ENCODE measurements at places on chromosomes 3 and 15.
A peak's percentile ranks its signal among the peaks of the same experiment; 100 is the strongest.

- DNase-seq = no peak
Observed at GRCh38 chr15:87755226-87755625, 501.3 kb downstream of the NTRK3 start.

DNA sequence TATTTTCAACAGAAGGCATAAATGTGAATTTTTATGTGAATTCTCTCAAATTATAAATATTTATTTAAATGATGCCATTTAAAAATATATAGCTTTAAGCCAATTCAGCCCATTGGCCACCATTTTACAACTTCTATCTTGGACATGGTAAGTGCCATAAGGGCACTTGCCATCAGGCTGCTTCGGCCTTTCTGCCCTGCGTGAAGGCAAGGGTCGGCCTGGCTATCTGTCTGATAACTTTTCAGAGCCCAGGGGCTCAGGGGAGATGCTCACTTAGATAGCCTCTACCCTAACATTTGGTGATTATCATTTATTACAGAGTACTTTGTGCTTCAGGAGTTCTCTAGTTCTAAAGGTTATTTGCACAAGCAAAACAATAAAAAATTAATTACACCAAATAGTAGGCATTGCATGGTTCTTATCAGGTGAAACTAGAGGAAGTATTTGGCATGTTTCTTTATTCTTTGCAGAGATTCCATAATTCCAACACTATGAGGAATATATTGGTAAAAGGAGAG is 62.4 kb upstream of the MBNL1 start:
- DNase-seq = no peak

- no peak for DNase-seq
Observed at GRCh38 chr15:60580650-60581376, 101.9 kb upstream of the ICE2 start.

DNA sequence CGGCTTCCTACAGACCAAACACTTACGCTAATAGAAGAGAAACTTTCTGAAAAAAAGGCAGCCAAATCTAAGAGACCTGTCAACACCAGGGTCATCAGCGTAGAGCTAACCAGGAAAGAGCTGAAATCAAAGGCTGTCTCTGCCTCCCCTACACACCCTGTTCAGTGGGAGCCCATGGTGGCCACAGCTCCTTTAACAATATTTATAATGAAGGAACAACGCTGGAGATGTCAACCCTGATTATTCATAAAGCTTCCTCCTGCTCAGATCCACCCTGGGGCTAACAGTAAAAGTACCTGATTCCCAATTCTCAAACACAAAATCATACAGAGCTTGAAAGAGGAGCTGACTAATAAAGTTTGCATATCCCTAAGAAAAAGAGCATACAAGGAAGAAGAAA is 133.7 kb downstream of the ANXA2 start:
- no peak for DNase-seq

- no peak for DNase-seq
Observed at GRCh38 chr15:91202510-91203102, 102.5 kb downstream of the SV2B start.

GRCh38 chr3:48268381-48268935 is 27.6 kb downstream of the ZNF589 start:
- DNase-seq = peak; percentile 80

- DNase-seq = no peak
Observed at GRCh38 chr15:86550075-86550474, 470.4 kb downstream of the AGBL1 start.

DNA sequence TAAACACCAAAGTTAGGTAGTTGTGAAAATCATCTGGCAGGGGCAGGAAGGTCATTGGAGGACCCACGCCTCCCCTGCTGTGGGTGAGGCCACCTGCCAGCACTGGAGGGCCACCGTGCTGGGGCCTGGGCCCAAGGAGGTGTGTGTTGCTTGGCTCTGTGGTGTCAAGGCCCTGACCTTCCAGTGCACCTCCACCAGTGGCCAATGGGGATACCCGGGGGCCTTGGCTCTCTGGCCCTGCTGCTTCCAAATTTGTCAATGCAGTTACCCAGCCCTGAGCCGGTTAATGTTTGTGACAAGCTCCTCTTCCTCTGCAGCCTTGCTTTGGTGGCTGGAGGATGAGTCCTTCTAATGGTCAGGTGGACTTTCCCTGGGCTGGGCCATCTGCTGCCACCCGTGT is 150.2 kb downstream of the KLF13 start:
- no peak for DNase-seq

DNA sequence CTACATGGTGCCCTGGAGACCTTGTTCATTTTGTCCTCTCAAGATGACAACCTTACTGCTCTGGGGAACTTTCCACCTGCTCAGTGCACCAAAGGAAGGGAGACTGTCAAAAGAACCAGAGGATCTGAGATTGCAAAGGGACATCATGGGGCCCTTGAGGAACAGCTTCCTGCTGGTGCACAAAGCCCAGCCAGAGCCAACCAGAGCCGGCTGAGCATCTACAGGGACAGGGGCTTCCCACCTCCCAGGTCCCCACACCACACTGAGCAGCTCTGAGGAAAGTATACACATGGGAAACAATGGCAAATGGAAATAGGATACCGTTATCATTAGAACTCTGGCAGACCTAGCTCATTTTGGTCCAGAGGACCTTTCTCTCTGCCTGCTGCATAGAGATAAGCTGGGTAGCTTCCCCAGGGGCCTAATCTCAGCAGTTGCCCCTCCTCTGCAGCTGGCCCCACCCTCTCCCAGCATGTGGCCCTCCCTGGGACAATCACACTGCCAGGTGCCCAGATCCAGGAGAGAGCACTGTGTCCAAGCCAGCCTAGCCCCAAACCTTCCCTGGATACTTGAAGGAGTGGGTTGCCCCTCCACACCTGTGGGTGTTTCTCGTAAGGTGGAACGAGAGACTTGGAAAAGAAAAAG is 123.4 kb upstream of the PRR20G start:
- no peak for DNase-seq

DNA sequence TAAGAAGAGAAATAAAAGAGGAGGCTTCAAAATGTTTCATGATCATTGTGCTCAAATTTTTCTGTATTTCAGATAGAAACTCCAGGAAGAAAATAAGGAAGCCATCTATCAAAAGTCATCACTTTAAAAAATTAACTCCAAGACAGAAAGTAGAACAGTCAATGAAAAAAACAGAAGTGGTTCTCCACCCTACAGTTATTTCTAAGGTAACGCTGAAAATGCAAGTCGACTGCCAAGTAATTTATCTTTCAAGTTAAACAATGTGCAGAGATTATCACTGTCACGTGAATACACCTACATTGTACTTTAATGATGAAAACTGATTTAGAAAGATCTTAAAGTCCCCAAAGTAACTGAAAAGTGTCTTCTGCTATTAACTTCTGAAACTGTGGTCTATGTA is 78.5 kb upstream of the SNRPA1 start:
- no peak for DNase-seq

DNA sequence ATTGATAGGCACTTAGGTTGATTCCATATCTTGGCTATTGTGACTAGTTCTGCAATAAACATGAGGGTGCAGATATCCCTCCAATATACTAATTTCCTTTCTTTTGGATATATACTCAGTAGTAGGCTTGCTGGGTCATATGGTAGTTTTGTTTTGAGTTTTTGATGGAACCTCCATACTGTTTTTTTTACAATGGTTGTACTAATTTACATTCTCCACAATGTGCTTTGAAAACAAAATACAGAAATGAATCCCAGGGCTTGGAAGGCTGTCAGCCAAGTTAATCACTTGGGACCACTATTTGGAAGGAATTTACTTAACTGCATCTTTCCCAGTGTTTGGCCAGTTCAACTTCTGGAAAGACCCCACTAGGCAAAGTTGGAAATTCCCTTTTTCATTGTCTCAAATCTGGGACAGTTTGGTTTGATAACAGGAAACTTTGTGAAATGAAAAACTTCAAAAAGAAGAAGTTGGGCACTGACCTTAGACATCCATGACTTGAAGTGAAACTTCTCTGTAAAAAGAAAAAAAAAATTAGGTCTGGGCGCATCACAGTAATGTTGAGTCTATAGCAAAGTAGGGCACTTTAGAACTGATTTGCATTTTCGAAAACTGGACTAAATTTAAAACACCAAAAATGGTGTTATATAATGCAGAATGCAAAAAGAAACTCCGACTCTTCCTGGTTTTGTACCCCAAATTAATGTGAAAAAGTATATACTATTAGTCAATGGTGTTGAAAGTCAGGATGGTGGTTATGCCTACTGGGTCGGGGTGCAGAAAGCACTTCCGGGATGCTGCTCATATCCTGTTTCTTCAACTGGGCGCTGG is 6.0 kb downstream of the CTSH start:
- no peak for DNase-seq

DNA sequence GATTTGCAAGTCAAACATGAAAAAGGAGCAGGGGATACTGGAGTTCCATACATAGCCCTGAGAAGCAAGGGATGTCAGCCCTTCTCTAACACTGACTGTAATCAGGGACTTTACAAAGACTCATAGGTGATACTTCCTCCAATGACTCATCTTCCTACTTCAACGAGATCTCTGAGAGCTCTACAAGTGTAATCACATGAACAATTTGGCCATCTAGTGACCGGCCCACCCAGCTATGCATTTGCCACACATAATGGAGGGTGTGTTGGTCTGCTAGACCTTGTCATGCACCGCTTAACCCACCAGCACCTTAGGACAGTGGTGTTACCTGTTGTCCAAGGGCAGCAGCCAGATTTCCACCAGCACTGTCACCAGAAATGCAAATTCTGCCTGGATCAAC is 75.3 kb downstream of the NCEH1 start:
- no peak for DNase-seq

DNA sequence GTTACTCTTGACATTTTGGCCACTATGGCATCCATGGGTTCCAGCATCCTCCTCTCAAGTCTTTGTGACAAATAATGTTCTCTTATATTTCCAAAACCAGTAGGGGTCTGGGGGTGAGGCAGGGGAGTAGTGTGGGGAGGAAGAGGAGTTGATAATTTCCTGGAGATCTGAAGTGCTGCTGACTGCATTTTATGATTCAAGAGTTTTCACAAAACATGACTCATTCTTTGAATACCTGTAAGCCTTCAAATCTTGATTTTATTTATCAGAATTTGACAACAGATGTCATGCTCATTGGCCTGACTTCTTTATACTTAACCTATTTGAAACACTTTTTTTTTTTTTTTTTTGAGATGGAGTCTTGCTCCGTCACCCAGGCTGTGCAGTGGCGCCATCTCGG is 98.8 kb upstream of the PLXND1 start:
- DNase-seq = no peak

- DNase-seq = no peak
Observed at GRCh38 chr3:133271042-133271441, 128.8 kb upstream of the BFSP2 start.

DNA sequence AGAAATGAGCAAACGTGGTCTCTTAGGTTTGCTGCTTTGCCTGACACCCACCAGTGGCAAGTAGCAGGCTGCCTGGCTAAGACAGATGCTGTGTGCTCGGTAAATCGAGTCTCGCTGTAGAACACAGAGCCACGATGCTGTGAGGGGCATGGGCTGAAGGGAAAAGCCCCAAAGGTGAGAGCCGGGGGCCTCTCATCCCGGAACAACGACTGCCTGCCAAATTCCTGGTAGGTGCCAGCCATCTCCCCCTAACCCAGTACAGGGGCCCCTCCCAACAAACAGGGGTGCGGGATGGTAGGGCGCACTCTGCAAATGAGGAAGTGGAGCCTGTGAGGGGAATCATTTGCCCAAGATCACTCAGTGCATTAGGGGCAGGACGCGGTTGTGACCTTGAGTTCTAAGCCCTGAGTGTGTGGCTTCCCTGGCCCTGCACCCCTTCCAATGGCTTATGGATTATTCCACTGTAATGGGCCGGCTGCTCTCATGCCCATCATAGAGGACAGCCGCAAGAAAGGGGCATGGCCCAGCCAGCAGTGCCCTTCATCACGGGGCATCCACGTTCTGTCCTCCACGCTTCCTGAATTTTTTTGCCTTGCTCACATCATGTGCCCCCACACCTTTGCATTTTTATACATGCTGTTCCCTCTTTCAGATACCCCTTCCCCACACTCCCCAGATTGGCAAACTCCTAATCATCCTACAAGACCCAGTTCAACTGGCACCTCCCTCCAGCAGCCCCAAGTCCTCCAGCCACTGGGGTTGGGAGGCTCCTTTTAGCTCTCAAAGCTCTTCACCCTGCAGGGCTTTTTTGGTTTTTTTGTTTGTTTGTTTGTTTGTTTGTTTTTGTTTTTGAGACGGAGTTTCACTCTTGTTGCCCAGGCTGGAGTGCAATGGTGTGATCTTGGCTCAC is 125.4 kb downstream of the NUP210 start:
- DNase-seq = no peak

DNA sequence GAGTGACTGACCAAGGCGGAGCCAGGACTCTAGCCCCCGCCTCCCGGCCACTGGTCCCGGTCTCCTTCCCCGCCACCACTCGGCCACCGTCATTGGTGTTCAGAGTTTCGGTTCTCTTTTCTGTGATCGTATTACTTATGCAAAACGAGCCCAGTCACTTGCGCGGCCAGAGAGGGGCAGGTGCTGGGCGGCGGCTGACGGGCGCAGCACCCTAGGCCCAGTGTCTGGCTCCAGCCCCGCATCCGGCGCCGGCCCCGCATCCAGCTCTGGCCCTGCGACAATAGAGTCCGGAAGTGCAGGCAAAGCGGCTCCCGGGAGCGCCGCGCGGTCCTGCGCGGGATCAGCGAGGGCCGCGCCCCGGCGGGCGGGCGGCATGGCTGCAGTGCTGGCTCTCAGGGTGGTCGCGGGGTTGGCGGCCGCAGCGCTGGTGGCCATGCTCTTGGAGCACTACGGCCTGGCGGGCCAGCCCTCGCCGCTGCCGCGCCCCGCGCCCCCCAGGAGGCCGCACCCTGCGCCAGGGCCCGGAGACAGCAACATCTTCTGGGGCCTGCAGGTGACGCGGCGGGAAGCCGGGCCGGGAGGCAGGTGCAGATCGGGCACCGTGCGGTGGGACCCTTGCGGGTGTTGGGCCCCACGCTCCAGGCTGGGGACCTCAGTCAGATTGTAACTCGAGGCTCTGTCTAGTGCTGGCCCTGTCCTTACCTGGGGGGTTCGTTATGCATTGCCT is at the start of gene TMEM62:
Gene TMEM62 (plus strand): TSS at position 157 of the 727 bp plus-strand sequence. CDS start 217 bp downstream, at position 374.
- peak; percentile 46 for DNase-seq

- DNase-seq = no peak
Observed at GRCh38 chr3:46927718-46928073, 48.8 kb downstream of the CCDC12 start.

DNA sequence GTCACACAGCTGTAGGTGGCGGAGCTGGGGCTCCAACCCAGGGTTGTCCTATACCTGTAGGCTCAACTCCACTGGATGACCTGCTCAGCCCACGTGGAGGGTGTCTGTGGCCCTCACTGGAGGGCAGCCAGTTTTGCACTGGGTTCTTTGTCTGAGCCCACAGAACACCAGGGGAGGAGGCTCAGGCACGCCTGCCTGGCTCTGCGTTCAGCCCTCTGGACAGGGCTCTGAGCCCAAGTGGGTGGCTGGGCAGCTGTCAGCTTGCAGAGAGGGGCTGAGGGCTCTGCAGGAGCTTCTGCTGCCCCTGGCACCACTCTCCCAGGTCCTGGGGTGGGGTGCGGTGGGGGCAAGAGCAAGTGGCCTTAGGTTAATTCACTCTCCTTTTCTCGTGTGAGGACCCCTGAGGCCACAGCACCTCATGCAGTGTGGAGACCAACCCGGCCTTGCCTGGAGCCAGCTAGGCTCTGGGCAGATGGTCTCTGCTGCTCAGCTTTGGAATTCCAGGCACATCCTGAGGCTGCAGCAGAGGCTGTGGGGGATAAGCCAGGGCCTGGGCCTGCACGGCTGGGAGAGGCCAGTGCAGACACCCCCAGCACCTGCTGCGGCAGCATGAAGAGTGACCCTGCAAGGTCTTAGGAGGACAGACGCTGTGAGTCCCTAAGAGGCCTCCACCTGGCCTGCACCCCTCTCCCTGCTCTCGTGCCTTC is 23.5 kb downstream of the DUSP7 start:
- no peak for DNase-seq

GRCh38 chr3:11706604-11707003 is 62.9 kb upstream of the VGLL4 start:
- no peak for DNase-seq

Measured in stimulated activated CD4-positive, alpha-beta T cell treated with anti-CD3 and anti-CD28 coated beads, Interleukin-12 subunit alpha, Interleukin-12 subunit beta, amount 100 ng/mL, for 48 hours (primary cell).